ENCODE measurements at places on chromosomes 1 and 21.

DNA sequence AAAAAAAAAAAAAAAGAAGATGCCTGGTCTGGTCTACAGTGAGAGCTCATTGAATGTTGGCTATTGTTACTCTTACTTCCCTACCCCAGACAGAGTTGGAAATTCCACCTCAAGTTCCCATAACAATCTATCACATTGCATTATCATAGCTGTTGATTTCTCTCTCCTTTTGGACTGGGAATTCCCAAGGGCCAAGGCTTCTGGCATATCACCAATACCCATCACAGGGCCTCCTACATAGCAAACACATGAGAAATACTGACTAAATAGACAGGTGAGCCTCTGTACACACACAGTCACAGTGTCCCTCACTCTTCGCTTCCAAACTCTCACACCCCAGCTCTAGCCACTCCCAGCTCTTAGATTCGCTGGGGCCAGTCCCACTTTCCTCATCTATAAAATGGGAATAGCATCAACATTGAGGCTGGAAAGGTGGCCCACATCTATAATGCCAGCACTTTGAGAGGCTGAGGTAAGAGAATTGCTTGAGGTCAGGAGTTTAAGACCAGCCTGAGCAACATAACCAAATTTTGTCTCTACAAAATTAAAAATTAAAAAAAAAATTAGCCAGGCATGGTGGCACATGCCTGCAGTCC lies 6.4 kb downstream of the PTAFR start:
- DNase-seq, result no peak

GRCh38 chr1:14298806-14299205 lies 299.7 kb upstream of the KAZN start:
- no peak for DNase-seq

- DNase-seq, result no peak
Observed at GRCh38 chr21:46317710-46318463, 5.8 kb downstream of the C21orf58 start.

DNA sequence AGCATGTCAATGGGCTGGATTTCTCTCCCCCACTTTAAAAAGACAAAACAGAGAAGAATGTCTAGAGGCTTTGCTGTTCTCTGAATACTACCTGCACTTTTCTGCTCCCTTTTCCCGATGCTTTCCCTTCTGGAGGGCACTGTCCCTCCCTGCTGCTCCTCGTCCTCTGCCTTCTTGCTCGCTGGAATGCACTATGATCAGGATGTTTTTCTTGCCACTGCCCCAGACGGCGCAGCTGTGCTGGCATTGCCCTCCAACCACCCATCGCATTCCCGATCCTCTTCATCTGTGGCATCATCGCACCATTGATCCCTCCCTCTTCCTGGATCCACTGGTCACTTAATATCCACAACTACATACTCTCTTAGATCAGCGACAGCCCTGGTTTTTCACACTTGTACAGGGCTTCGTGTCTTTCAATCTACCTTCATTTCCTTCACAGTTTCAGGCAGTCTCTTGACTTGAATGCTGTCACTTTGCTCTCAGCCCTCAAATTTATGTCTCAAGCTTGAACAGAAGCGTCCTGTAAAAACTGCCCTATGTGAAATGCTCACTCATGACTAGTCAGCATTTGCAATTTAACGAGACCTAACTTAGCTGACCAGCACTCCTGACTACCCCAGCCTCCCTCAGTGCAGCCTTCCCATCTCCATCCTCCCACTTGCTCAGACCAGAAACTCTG lies 3.5 kb upstream of the OR11L1 start:
- no peak for DNase-seq

- peak; percentile 47 for DNase-seq
Observed at GRCh38 chr1:44030605-44031251, 534 bp downstream of the SLC6A9 start.

GRCh38 chr1:222241410-222241809 lies 306.5 kb downstream of the HHIPL2 start:
- DNase-seq, result no peak

DNA sequence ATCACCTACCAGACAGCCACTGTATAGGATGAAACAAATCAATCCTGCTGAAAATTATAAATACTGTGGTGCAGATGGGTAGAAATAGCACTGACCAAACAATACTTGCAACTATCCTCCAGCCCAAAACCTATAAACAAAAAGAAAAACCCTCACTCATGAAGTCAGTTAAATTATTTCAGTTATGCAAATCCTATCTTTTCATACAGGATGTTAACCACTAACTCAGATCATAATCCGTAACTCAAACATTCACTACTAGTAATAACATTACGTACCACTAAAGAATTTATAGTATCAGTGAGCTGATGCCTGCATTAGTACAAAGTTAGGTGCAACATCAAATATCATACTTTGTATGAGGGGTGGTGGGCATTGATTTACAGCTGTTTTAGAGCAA lies 2.6 kb downstream of the NDC1 start:
- DNase-seq, result no peak

GRCh38 chr1:49051647-49052046 lies 275.0 kb upstream of the BEND5 start:
- no peak for DNase-seq

- DNase-seq, result peak; percentile 93
Observed at GRCh38 chr1:20493839-20494608, 8.0 kb upstream of the CAMK2N1 start.

- DNase-seq, result no peak
Observed at GRCh38 chr1:161145832-161146231, 7.9 kb upstream of the UFC1 start.

DNA sequence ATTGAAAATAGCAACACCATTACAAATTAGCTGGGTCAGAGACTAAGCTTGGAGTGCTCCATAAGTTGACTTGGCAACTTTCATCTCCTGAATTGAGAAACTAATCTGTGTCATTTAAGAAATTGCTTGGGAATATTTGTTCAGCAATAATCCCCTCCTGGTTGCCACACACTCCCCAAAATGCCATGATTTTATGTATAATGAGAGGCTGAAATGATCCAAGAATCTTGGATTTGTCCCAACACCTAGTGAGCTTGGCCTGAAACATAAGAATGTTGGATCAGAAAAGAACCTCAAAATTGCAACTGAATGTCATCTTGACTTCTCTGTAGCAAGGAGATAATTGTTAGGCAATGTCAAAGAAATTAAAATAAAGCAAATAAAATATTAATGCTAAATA lies 805.9 kb upstream of the ADAMTS5 start:
- DNase-seq, result no peak

DNA sequence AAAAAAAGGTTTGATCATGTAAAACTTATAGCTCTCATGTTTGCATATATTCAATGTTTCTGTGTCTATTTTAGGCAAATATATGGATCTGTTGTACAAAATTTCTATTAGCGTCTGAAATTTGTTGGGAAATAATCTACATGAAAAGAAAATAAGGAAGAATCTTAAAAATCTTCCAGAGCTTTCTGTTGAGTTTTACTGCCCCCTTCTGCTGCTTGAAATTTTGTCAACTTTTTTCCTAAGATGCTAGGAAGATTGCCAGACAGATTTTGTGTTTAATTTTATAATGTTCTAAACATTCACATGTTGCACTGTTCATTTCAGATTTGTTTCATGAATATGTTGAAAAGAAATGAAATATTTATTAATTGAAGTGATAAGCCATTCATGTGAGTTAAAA lies 2.5 kb upstream of the PTGS2 start:
- no peak for DNase-seq

DNA sequence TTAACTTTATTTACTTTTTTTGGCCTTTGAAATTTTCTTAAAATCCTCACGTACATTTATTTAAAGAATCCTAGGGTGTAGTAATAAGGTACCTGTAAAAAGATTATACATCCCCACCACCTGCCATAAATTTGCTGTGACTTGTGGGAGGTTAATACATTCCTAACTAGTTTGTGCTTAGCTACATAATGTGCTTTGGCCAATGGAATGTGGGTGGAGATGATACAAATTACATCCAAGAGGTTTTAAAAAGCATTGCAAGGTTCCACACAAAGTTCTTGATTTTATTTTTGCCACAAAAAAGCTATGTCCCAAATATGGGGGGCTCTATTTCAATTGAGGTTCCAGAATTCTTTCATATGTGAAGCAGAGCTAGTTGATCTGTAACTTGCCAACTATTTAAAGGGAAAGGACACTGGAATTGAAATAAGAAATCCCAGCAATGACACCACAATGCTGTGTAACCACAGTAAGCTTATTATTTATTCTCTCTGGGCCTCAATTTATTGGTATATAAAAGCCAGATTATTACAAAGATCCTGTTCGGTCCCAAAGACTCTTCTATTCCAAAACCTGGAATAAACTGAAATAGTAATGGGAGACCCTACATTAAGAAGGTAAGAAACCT lies 15.7 kb downstream of the ASPM start:
- no peak for DNase-seq

GRCh38 chr1:9294910-9295636 lies 2.4 kb downstream of the SPSB1 start:
- DNase-seq, result peak; percentile 39

GRCh38 chr1:203713125-203713524 lies 51.9 kb upstream of the LAX1 start:
- no peak for DNase-seq

GRCh38 chr1:74478979-74479378 lies 33.4 kb downstream of the LRRC53 start:
- DNase-seq, result no peak

- no peak for DNase-seq
Observed at GRCh38 chr1:96756789-96757188, 35.2 kb downstream of the PTBP2 start.

GRCh38 chr1:157600236-157600635 lies 2.4 kb upstream of the FCRL4 start:
- DNase-seq, result no peak

DNA sequence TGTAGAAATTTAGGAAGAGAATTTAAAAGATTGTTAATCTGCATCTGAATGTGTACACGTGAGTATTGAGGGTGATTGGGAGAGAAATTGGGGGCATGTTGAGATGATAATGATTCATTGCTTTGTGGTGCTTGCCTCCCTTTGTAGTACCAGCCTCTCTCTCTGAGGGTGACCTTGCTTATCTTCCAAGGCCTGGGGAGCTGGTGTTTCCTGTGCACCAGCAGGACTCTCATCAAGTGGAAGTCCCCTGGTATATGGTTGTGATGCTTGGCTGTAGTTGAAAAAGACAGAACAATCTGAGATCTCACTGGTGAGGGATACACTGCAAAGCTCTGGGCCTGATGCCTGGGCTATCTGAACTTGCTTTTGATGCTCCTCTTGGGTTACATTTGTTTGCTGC lies 4.0 kb downstream of the TCHHL1 start:
- no peak for DNase-seq

- DNase-seq, result peak; percentile 75
Observed at GRCh38 chr1:109277434-109278204, 5.3 kb downstream of the PSRC1 start.

GRCh38 chr1:29970747-29971325 lies 734.5 kb downstream of the PTPRU start:
- no peak for DNase-seq

DNA sequence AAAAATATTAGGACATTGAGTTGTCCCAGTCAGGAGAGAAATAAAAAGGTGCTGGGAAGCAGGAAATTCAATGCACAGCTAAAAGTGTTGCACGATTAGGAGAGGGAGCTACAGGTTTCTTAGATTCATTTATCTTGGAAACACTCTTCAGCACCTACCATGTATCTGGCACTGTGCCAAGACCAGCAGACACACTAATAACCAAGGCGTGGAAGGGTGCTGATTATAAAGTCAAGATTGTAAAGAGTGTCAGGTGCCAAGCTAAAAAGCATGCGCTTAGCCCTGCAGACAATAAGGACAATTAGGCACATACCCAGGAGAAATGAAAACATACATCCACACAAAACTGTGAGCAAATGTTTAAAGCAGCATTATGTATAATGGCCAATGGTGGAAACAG lies 129.9 kb downstream of the DSCAM start:
- no peak for DNase-seq

GRCh38 chr1:114040273-114041015 lies 61.2 kb downstream of the OLFML3 start:
- DNase-seq, result no peak

DNA sequence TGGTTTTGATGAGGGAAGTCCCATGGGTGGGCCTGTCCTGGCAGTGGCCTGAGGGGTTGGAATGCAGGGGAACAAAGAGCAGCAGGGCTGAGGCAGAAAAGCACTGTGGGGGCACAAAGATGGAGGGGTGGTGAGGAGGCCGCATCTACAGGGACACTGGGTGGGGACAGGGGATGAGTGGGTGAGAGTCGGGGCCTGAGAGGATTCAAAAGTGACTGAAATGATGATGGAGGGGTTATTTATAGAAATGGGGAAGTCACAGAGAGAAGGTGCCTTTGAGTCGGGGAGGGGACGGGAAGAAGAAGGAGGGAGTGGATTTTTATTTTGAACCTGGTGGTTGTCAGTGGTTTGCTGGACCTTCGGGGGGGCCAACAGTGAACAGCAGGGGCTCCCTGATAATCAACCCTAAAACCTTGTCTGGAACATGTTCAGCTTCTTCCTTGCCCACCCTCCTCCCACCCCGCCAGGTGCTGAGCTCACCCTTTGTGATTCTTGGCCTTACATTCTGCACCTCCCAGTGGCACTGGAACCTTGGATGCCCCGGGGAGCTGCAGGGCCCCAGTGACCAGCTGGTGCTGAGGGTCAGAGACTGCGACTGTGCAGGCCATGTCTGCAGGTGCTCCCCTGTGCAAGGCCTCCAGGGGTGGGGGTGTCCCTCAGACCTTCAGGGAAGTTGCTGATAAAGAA lies 42.9 kb downstream of the IER5 start:
- DNase-seq, result no peak

DNA sequence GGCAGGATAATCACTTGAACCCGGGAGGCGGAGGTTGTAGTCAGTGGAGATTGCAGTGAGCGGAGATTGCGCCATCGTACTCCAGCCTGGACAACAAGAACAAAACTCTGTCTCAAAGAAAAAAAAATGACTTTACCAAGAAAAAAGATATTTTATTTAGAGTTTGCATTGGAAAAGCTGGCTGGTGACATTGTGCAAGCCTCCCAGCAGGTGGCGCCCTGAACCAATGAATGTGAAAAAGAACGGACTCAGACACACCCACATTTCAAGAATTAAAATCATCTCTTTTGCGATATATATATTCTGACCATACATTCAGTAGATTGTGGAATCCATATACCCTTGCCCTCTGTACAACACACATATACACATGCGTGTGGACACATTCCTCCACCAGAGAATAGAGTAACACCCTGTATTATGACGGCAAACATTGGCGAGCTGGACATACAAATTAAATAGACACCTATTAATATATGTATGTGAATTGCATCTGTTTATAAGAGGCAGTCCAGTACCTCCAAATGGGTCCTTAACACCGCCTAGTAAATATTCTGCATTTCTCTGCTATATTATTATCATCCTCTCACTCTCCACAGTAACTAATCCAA lies 39.0 kb upstream of the CADM3 start:
- peak; percentile 42 for DNase-seq

DNA sequence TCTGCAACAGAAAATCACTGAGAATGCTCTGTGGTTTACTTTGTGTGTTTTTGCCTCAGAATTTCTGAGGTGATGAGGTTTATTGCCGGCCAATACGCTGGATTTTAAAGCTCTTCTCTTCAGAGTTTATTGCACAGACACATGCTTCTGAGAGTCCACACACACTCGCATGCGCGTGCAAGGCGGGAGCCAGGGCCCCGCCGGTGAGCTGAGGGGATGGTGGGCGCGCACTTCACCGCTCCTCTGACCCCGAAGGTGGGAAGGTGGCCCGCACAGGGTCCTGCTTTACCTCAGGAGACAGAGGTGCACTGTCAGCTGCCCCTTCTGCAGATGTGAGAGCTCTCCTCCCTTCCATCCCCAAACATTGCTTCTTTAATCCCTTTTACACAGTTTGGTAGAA lies 158.4 kb upstream of the MAGI3 start:
- no peak for DNase-seq
